Caco-2 (cell line): ENCODE measurements at places on chromosomes 2 and 18.

DNA sequence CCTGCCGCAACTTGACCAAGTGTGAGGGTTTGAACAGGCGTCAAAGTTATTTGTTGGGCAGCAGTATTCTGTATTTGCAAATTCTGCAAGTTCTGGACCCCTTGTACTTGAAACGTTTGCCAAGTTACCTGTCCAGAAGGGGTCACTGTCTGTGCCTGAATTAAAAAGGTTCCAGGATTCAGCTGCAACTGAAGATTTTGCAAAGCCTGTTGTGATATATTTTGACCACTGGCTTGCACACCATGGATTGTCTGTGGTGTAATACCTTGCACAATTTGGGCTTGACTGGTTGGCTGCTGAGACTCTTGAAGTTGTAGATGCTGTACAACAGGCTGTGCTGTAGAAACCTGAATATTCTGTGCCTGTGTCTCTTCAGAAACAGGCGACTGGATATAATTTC lies 10.2 kb downstream of the SP3 start:
- DNase-seq, result no peak

DNA sequence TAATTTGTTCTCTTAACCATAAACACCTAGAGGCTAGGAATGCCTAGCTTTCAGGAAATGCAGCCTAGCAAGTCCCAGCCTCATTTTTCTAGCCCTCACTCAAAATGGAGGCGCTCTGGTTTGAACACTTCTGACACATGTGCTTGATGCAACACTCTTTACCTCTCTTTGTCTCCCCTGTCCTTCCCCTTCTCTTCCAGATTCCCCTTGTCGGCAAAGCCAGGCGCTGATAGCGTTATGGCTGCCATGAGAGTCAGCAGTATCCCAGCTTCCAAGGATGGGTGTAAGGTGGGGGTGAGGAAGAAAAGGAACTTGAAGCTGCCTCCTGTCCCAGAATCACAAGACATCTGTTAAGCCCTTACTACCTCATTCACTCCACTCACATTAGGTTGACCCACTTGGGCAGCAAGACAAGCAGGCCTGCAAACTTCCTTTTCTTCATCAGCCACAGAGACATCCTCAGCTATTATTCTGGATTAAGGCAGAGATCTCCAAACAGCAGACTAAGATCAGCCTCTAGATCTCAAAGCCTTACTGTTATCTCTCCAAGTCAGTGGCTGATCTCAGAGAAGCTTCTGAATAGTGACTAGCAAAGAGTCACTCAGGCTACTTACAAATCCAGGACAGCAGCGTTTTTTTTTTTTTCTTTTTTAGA lies 1.9 kb upstream of the ST3GAL5 start:
- no peak for DNase-seq

GRCh38 chr18:7221424-7222155 lies 9.3 kb upstream of the LRRC30 start:
- DNase-seq, result peak; percentile 77

- DNase-seq, result no peak
These were observed 400.5 kb downstream of the TMX3 start for GRCh38 chr18:68314403-68314802.

- DNase-seq, result no peak
These were observed at the start of gene SH3RF3 for GRCh38 chr2:109128616-109129355. TSS of gene SH3RF3 (plus strand) at chr2:109129205.

DNA sequence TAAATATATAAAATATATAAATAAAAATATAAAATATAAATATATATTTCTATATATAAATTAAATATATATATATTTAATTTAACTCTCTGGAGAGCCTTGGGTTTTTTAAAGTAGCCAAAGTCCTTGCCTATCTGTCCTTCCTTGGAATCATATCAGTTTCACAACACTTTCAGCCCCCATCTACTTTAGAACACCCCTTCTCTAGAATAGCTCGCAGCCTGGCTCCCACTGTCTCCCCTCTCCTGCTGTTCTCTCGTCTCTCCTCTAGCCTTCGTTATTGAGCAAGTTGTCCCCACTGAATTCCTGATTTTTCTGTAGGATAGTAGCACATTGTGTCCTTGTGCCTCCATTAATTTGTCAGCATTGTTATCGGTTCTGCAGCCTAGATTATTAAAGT lies 677.0 kb downstream of the RNF144A start:
- no peak for DNase-seq

DNA sequence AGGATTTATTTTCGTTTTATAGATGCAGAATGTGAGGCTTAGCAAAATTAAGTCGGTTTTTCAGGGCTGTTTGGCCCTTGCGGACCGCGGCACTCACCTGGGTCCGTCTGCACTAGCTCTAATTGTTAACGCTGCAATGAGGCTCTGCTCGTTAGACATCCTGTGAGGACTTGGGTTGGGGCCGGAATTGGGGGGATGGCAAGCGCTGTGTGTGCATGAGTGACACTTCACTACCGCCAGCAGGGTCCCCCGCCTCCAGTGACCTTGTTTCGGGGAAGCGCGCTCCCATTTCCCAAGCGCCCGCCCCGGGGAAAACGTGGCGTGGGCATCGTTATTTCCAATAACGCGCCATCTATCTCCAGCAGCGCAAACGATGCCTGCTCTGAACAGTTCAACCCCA lies 54.2 kb downstream of the KCNG2 start:
- no peak for DNase-seq

GRCh38 chr2:239132156-239132709 lies 268.6 kb downstream of the HDAC4 start:
- no peak for DNase-seq

DNA sequence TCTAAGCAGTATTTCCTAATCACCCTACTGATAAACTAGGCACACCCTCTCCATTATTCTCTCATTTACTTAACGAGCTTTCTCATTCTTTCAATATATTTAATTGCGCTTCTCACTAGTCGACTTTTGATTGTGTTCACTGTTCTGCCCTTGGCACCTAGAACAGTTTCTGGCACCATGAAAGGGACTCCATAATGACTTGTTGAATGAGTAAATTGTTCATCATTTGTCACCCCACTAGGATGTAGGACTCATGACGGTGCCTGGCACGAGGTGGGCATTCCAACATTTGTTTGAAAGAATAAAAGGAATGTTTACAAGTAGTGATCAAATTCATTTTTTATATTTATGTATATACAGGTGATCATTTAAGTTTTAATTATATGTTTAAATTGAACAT lies 123.7 kb downstream of the DIS3L2 start:
- DNase-seq, result no peak

DNA sequence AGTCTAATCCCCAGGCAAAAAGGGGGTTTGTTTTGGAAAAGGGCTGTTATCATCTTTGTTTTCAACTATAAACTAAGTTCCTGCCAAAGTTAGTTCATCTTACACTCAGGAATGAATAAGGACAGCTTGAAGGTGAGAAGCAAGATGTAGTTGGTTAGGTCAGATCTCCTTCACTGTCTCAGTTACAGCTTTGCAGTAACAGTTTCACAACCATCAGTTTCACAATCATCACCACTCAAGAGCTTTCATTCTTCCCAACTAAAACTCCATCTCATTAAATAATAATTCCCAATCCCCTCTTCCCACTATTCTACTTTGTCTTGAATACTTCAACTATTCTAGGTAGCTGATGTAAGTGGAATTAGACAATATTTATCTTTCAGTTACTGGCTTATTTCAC lies 200.9 kb downstream of the NYAP2 start:
- no peak for DNase-seq

DNA sequence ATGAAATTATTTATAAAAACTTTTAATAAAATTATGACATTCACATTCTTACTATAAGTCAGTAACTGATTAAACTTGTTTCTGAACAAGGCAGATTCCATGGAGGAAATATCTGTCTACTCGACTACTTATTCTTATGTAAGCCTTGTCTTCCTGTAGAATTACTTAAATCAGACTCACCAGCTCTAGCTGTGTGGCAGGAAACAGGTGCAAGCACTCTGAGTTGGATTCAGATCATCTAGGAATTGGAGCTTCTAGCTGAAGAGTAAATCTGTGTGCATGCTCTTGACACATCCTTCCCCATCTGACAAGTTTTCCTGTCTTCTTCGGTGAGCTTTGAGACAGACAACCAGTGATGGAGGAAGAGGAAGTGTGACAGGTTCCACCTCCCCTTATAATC lies 284.7 kb downstream of the TRIB2 start:
- DNase-seq, result no peak

GRCh38 chr2:232386740-232387450 lies 8.3 kb downstream of the ALPP start:
- no peak for DNase-seq

GRCh38 chr2:200026332-200027230 lies 71.2 kb downstream of the MAIP1 start:
- DNase-seq, result no peak

DNA sequence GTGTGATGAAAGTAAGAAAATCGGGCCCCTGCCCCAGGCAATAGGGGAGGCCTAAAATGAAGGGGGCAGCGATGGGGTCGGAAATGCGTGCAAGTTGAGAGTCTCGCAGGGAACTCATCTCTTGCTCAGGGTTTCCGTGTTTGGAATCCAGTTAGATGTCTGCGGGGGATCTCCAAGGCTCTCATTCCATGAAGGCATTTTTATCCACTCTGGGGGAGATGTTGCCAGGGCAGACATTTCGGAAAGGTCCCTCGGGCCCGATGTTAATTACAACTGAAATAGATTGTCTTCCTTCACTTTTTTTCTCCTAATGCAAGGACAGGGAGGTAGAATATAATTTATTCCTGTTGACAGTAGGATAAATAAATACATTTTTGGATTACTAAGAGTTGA lies 12.8 kb upstream of the SKOR2 start:
- no peak for DNase-seq

GRCh38 chr2:97819754-97820153 lies 106.4 kb downstream of the ZAP70 start:
- no peak for DNase-seq

DNA sequence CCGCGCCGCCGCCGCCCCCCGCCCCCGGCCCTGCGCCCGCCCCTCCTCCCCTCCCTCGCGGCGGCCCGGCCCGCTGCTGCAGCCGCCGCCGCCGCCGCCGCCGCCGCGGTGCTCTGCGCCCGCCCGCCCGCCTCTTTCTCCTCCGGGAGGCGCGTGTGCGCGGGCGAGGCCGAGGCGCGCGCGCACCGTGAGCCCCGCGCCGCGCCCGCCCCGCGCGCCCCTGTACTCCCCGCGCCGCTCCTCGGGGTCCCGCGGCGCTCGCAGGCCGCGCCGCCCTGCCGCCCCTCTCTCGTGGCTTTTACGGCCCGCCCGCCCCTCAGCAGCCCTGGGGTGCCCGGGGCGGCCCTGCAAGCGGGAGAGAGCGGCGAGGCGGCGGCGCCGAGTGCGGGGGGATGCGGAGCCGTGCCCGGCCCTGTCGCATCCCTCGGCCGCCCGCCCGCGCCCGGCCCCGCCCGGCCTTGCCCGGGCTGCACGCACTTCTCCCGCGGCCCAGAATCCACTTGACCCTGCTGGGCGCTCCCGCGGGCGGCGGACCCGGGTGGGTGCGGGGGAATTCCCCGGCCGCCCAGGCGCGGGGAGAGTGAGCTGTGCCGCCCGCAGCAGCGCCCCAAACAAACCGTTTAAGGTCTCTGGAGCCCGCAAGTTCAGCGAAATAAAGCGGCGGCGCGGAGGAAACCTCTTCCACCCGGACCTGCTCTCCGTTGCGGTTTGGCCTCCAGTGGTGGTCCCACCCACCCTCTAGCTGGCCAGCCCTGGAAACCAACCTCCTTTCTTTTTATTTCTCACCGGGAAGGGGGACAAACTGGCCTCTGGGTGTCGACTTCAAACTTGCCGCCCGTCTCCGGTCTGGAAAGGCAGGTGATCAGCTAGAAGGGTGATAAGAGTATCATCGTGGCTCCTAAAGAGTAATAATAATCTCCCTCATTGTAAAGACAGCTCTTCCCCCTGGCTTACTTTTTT lies 37.4 kb downstream of the AFF3 start:
- no peak for DNase-seq

DNA sequence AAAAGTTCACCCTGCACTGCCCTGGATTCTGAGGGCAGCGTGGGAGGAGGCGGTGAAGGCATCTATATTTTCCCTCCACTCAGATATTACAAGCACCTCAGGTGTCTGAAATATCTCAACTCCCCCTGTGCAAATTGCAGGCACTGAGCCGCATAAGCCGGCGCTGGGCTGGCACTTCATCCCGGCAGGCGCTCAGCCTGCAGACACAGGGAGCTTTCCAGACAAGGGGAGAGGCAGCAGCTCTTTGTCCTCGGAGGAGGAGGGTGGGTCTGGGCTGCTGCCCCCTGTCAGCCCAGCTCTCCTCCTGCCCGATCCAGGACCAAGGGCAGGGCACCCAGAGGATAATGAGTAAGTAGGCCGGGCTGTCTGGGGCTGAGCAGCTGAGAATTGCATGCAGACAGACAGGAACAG lies 189.3 kb upstream of the MYT1L start:
- no peak for DNase-seq

DNA sequence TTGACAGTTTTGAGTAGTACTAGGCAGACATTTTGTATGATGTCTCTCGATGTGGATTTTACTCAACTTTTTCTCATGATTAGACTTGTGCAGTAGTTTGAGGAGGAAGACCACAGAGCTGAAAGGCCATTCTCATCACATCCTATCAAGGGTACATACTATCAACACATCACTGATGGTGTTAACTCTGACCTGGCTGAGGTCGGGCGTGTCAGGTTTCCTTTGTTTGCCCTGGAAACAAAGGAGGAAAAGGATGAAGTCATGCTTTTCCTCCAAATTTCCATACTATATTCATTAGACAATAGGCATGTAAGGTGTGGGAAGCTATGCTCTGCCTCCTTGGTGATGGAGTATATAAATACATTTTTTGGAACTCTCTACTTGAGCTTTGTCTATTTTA lies 211.1 kb downstream of the DSEL start:
- DNase-seq, result no peak

GRCh38 chr2:127049927-127050802 lies 56.8 kb downstream of the BIN1 start:
- peak; percentile 46 for DNase-seq

DNA sequence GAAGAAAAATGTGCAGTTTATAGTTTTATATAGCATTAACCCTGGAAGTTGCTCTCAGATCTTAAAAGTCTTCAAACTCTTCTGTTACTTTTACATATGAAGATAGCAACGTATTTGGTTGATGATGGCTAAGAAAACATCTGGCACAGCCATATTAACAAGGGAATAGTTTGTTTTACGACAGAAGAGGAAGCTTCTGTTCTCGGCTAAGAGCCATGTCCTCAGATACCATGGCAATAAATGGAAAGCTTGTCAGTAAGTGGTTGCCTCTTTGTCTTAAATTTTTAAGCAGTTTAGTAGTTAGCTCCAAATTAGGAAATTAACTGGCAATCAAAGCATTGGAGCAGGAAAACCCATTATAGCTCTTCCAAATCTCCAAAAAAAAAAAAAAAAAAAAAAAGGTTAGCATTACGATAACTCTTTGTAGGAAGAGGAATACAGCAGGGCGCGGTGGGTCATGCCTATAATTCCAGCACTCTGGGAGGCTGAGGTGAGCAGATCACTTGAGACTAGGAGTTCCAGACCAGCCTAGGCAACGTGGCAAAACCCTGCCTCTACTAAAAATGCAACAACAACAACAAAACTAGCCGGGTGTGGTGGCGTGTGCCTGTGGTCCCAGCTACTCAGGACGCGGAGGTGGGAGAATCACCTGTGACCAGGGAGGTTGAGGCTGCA lies 4.5 kb upstream of the STON1 start:
- no peak for DNase-seq

GRCh38 chr2:152637251-152637650 lies 80.0 kb downstream of the PRPF40A start:
- DNase-seq, result no peak

GRCh38 chr18:13558124-13558523 lies 168.2 kb downstream of the FAM210A start:
- no peak for DNase-seq

- no peak for DNase-seq
These were observed 404.3 kb downstream of the BCL11A start for GRCh38 chr2:60149176-60149575.

GRCh38 chr2:154556607-154557006 lies 141.9 kb upstream of the KCNJ3 start:
- no peak for DNase-seq

- DNase-seq, result no peak
These were observed 6.5 kb upstream of the KLHL29 start for GRCh38 chr2:23378496-23378895.
